Stimulated activated CD4-positive, alpha-beta T cell treated with anti-CD3 and anti-CD28 coated beads, Interleukin-2, amount 100 ng/mL, for 48 hours (primary cell): ENCODE measurements at places on chromosomes 13 and 19.

- DNase-seq: no peak
Measured at GRCh38 chr13:27293076-27293691, 22.6 kb downstream of the RASL11A start.

GRCh38 chr19:27765397-27765796 lies 1447.6 kb downstream of the UQCRFS1 start:
- DNase-seq: no peak

GRCh38 chr13:36910545-36910944 lies 9.5 kb downstream of the SMAD9 start:
- DNase-seq: no peak

GRCh38 chr13:79226938-79227337 lies 179.1 kb downstream of the RBM26 start:
- no peak for DNase-seq

DNA sequence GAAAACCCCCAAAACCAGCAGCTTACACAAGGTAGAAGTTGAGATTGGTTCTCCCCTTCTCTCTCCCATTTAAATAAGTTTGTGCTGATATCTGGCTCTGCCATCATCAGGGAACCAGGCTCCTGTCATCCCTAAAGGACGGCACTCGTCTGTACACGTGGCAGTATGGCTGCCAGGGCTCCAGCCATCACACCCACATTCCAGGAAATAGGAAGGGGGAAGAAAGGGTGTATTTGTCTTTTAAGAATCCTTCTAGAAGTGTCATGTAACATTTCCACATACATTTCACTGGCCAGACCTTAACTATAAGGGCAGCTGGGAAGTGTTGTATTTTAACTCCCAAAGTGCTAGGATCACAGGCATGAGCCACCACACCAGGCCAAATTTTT lies 10.1 kb downstream of the SPC24 start:
- DNase-seq: no peak

DNA sequence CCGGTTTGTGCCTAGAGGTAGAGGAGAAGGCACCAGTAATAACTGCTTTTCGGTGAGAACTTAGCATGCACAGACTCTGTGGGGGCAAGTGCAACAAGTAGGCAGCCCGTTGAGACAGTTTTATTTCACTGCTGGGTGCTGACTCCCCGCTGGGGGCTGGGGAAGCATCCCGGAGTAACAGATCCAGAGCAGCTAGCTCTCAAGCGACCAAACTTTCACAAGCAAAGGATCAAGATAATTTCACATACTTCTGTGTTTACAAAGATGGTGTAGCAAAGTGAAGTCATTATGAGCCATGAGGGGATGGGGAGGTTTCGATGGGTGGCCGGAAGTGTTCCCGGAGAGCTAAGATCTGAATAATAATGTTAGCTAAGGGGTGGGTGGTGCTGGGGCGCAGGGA lies 2.8 kb downstream of the NACC1 start:
- DNase-seq: no peak

- DNase-seq: no peak
Measured at GRCh38 chr13:98489446-98490194, 87.3 kb downstream of the STK24 start.

- no peak for DNase-seq
Measured at GRCh38 chr19:5048727-5049553, 80.0 kb downstream of the KDM4B start.

GRCh38 chr19:49515767-49516166 lies 3.3 kb downstream of the FCGRT start:
- DNase-seq: no peak

GRCh38 chr13:27006519-27007161 lies 165.0 kb downstream of the USP12 start:
- no peak for DNase-seq

- no peak for DNase-seq
Measured at GRCh38 chr19:5473646-5474045, 18.4 kb downstream of the ZNRF4 start.

- no peak for DNase-seq
Measured at GRCh38 chr13:43316946-43317353, 293.6 kb downstream of the DNAJC15 start.

DNA sequence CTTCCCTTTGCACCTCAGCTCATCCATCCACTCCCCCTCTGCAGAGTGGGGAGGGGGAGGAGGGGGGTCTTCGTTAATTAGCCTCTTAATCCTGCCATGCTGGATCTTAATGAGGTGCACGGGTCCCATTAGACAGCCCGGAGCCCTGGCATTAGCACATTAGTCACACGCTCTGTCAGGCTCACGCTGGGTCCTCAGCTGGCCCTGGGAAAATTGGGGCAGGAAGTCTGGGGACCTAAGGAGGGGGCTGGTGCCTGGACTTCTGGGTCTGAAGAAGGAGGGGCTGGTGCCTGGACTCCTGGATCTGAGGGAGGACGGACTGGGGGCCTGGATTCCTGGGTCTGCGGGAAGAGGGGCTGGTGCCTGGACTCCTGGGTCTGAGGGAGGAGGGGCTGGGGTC lies 444 bp upstream of the NCCRP1 start:
- no peak for DNase-seq

GRCh38 chr13:98220271-98220791 lies 43.3 kb upstream of the RNF113B start:
- DNase-seq: no peak

GRCh38 chr13:83515268-83516015 lies 366.8 kb downstream of the SLITRK1 start:
- DNase-seq: no peak

- DNase-seq: no peak
Measured at GRCh38 chr19:35721374-35721773, 3.6 kb downstream of the KMT2B start.

DNA sequence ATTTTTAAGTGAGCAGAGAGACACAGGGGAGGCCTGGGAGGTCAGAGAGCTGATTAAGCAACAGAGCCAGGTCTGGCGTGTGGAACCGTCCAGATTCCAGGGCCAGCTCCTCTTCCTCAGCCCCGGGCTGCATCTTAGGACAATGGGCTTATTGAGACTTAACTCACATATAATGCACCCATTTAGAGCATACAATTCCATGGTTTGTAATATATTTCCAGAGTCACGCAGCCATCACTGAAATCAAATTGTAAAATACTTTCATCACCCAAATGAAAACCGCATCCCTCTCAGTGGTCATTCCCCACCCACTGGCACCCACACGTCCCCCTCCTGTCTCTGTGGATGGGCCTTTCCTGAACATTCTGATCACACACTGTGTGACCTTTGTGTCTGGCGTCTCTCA lies 2.1 kb upstream of the HMG20B start:
- no peak for DNase-seq

DNA sequence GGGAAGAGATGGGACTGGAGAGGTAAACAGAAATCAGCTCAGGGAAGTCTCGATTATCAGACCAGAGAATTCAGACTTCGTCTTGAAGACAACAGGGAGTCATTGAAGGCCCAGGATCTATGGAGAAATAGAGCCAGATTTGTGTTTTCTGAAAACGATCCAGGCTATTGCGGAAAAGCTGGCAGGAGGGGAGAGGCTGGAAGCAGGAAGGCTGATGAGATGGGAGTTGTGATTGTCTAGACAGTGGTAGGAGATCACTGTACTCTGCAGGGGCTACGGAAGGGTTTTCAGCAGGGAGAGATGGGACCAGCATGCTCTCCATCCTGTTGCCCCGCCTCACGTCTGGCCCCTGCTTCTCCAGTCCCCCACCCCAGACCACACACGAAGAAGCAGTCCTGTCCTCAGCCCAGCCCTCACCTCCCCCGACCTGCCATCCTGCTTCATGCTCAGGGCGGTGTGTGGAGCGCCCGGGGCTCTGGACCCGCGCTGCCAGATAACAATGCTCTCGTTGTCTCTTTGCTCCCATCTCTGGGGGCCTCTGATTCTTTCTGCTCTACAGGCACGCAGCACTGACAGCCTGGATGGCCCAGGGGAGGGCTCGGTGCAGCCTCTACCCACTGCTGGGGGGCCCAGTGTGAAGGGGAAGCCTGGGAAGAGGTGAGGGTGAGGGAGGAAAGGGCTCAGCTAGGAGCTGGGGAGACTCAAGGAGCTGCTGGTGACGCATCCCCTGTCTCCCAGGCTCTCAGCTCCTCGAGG lies 1.9 kb downstream of the ARHGAP33 start:
- DNase-seq: no peak

DNA sequence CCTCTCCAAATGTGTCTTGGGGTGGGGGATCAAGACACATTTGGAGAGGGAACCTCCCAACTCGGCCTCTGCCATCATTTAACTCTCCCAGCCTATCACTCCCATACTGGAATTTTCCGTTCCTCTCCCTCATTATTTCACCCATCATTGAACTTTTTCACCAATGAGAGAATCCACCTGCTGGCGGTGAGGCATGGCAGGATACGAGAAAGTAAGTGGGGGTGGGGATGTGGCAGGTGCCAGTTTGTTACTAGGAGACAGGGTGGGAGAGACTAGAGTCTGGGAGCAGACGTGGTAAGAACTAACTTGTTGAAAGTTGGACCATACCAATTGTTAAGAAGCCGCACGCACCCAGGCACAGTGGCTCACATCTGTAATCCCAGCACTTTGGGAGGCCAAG lies 6.9 kb downstream of the GIPR start:
- DNase-seq: no peak

GRCh38 chr19:39200803-39201115 lies 3.3 kb downstream of the SYCN start:
- DNase-seq: no peak

DNA sequence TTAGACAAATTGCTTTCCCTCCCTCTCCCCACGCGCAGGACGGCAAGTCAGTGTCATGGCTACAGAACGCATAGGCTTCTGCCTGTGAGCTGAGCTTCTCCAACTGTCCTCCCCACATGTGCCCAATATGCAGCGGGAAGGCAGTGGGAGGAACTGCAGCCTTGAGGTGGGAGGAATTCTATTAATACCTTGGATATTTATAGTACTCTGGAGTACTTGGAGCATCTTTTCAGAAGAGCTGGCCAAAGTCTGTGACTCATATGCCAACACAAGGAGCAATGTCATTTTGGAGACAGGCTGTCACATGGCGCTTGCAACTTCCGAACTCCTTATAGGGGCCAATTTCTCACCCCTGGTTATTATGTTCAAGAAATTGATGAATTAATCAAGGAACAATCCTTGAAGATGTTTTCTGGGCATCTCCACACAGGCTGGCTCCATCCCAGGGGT lies 245.0 kb upstream of the SERP2 start:
- DNase-seq: no peak

GRCh38 chr19:53981376-53981951 lies 10.0 kb upstream of the CACNG6 start:
- DNase-seq: no peak
